H54 (cell line): ENCODE measurements at places on chromosomes 11 and 22.

DNA sequence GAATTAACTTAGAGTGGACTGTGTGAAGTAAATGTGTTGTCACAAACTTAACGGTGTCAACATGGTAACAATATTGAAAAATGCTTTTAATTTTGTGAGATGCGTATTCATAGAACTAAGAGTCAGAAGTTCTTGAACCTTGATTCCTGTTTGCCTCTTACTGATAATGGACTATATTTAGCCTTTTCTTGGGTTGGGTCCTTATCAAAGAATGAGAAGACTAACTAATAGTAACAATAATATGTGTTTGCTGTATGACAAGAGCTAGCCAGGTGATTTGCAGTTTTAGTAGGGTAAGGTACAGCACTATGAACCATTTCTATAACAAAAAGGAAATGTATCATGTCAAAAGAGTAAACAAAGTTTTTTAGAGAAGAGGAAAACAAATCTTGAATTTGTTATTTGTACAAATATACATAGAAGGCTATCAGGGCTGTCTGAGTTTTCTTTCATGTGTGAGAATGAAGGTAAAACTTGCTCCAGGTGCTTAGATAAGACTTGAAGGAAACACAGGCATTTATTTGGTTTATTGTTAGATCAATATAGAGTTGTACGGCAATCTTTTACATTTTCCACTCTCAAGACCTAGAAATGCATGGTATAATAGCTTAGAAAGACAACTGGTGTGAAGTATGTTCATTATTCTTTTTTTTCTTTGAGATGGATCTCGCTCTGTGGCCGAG lies 74.1 kb downstream of the PACS1 start:
- no peak for DNase-seq

GRCh38 chr22:30048681-30049080 lies 31.6 kb upstream of the HORMAD2 start:
- DNase-seq, result no peak

GRCh38 chr22:45608763-45609180 lies 62.9 kb upstream of the ATXN10 start:
- peak; percentile 52 for DNase-seq

DNA sequence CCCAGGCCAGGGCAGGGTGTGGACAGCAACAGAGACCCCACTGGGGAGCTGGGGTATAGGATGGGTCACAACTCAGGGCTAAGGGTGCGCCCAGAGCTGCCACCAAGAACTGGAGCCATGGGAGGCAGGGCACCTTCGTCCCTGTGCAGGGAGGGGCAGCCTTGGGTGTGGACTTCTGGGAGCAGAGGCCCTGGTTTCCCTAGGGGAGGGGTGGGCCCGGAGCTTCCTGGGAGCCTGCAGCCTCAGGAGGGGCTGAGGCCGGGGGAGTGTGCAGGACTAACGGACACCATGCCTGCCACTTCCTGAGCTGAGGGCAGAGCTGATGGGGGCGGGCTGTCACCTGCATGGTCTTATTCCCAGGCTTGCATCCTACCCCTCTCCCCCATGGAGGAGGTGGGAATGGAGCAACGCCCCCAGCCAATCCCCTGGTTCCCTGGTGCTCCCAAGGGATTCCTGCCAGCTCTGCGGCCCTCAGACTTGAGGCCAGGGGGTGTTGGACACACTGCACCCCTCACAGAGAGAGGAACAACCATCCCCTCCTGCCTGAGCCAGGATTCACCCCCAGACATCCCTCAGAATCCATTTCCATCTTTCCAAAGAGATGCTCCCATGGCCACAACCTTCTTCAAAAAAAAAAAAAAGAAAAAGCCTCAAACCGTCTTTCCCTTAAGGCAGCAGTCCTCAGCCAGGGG lies 225.7 kb downstream of the CTTN start:
- no peak for DNase-seq

DNA sequence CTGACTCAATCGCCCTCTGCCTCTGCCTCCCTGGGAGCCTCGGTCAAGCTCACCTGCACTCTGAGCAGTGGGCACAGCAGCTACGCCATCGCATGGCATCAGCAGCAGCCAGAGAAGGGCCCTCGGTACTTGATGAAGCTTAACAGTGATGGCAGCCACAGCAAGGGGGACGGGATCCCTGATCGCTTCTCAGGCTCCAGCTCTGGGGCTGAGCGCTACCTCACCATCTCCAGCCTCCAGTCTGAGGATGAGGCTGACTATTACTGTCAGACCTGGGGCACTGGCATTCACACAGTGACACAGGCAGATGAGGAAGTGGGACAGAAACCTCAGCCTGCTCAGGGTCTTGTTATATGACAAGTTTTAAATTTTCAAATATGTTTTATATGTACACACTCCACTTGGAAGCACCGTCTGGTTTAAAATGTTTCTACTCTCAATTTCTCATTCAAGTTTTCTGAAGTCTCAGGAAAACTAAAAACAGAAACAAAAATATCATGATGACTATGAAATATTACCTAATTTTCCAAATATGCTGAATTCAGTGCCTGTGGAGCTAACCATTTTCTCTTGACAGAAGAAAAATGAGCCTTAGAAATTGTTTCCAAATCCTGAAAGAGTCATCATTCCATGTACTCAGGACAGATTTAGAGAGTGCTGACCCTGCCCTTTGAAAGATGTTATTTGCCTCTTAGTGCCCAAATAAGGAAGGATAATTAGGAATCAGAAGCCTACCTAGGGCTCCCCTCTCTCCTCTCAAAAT lies 48.8 kb upstream of the TOP3B start:
- DNase-seq, result no peak

- DNase-seq, result no peak
Observed at GRCh38 chr11:93736129-93736528, 5.2 kb downstream of the TAF1D start.

GRCh38 chr11:119472856-119473222 lies 49.9 kb upstream of the THY1 start:
- no peak for DNase-seq

DNA sequence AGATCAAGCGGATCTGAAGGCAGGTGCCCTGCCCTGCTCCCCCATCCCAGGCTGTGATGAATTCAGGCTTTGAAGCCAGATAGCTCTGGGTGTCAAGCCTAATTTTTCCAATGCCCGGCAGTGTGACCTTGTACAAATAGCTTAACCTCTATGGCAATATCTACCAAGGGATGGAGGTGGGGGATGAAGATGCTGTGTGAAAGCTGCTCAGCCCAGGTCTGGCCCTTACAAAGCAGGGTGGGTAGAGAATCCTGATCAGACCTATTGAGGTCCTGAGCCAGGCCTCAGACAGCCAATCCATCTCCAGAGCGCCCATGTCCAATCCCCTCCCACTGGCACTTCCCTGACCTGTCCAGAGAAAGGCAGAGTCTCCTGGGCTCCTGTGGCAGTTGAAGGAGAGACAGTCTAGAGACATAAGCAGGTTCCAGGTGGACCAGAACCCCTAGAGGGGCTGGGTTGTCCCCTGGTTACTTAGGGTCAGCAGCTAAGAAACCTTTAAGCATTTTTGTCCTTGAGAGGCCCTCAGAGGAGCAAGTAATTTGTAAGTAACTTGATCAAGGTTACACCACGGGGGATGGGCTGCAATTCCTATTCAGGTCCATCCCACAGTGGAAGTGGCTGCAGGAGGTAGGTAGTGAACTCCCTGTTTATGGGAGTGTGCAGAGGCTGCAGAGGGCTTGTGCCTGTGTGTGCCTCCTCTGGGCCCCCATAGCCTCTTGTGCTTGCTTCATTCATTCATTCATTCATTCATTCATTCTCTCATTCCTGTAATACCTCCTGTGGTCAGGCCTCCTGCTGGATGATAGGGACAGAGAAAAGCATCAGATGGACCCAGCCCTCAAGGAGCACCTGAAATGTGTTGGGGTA lies 10.4 kb downstream of the P2RY2 start:
- DNase-seq, result no peak

GRCh38 chr11:27255447-27255828 lies 107.6 kb downstream of the CCDC34 start:
- DNase-seq, result no peak

DNA sequence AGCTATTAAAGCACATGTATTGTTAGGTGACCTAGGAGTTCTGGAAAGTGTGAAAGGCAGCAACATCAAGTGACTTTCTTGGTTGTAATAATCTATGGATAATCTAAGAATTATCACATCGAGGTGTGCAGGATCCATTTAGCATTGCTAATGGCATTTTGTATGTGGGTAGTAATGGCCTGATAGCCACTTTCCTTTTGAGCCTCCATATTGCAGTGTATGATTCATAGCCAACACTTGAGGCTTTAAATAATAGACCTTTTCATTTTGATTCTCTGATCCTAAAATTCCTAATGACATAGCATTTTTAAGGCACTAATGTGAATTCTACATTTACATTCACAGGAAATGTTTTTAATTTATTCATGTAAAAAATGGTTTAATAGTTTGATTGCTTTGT lies 759.4 kb downstream of the NELL1 start:
- DNase-seq, result no peak

DNA sequence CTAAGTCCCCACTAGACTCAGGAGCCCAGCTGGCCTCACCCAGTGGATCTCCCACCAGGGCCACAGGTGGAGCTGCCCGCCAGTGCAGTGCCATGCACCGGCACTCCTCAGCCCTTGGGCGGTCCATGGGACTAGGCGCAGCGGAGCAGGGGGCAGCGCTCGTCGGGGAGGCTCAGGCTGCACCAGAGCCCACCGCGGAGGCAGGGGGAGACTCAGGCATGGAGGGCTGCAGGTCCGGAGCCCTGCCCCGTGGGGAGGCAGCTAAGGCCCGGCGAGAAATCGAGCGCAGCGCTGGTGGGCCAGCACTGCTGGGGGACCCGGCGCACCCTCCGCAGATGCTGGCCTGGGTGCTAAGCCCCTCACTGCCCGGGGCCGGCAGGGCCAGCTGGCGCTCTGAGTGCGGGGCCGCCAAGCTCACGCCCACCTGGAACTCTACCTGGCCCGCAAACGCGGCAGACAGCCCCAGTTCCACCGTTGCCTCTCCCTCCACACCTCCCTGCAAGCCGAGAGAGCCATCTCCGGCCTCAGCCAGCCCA lies 1275.2 kb upstream of the CNTN5 start:
- no peak for DNase-seq

GRCh38 chr11:111409915-111410314 lies 30.8 kb upstream of the POU2AF1 start:
- DNase-seq, result no peak

DNA sequence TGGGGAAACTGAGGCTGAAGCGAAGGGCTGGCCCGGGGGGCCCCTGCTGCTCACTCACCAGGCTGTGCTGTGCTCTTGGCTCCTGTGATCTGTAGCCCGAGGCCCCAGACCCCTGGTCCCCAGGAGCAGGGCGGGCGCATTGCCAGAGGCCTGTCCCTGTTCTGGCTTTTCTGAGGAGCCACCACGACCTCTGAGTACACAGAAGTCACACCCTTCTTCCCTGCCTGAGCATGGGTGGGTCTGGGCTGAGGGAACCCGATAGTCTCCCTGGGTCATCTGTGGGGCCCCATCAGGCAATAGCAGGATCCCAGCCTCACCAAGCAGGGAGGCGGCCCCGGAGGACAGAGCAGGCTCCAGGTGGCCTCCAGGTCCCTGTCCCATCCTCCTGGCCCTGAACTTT lies 5.1 kb downstream of the CASTOR1 start:
- no peak for DNase-seq

DNA sequence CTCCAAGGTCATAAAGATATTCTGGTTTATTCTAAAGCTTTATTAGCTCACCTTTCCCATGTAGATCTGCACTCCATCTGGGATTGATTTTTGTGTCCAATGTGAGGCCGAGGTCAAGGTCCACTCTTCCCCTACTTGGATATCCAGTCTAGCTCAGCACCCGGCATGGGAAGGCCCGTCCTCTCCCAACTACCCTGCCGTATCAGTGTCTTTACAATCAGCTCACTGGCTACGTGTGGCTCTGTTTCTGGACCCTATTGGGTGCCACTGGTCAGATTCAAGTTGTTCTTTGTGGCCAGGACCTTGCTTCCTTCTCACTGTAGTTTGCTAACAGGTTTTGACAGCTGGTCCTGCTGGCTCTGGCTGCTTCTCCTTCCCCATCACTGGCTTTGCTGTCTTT lies 30.9 kb downstream of the KCNQ1OT1 start:
- DNase-seq, result no peak

DNA sequence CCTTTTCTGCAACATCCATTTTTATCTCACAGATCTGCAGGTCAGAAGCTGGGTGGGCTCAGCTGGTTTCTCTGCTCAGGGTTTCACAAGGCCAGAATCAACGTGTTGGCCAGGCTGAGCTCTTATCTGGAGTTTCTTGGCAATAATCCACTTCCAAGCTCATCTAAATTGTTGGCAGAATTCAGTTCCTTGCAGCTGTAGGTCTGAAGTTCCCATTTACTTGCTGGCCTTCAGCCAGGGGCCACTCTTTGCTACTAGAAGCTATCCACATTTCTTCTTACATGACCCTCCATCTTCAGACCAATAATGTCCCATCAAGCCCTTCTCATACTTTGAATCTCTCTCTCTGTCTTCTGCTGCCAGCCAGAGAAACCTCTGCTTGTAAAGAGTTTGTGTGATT lies 103.5 kb downstream of the WNT11 start:
- no peak for DNase-seq

DNA sequence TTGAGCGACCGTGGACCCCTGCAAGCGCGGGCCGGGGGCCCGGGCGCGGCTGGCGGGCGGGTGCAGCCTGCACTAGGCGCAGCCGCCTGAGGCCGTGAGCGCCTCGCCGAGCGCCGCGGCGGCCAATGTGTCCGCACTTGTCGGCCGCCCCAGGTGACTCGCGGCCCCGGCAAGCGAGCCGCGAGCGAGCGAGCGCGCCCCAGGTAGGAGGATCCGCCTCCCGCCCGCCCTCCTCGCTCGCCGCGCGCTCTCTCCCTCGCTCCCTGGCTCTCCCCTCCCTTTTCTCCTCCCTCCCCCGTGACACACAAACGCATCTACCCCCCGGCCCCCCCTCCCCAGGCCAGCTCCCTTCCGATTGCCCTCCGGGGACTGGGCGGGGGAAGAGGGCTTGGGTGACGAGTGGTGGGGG lies at the start of gene WNT7B:
Gene WNT7B (minus strand): TSS at position 160 of the 409 bp plus-strand sequence. CDS start 408 bp downstream, outside the sequence.
- no peak for DNase-seq

DNA sequence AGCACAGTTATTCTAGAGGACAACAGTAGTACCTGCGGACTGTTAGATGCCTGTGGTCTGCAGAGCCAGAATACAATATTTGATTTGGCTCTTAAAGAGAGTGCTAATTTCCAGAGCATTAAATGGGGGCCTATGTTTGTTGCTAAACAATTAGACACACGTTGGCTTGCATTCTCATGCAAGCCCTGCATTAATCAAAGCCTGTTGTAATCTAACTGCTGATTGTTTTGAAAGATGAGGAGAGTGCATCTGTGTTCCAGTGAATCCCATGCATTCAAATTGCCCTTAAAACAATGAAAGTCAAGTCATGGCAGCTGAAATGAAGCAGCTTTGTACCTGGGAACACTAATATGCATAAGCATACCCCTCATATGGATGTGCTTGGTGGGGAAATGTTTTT lies 419.4 kb downstream of the DYNC2H1 start:
- no peak for DNase-seq

- DNase-seq, result no peak
Observed at GRCh38 chr11:130636722-130637464, 188.4 kb downstream of the ADAMTS15 start.

- DNase-seq, result no peak
Observed at GRCh38 chr11:77542296-77542695, 47.5 kb upstream of the AQP11 start.

- DNase-seq, result no peak
Observed at GRCh38 chr11:122101625-122102291, 14.3 kb downstream of the BLID start.

- peak; percentile 12 for DNase-seq
Observed at GRCh38 chr11:28756977-28757376, 648.8 kb downstream of the METTL15 start.

- DNase-seq, result no peak
Observed at GRCh38 chr11:76773921-76774361, 9.2 kb upstream of the TSKU start.
